ENCODE measurements at places on chromosomes 1 and 21. TPM values are rescaled to one million over a fixed set of nuclear protein-coding genes. Genes with fewer than 3 reads are reported as not detected.

DNA sequence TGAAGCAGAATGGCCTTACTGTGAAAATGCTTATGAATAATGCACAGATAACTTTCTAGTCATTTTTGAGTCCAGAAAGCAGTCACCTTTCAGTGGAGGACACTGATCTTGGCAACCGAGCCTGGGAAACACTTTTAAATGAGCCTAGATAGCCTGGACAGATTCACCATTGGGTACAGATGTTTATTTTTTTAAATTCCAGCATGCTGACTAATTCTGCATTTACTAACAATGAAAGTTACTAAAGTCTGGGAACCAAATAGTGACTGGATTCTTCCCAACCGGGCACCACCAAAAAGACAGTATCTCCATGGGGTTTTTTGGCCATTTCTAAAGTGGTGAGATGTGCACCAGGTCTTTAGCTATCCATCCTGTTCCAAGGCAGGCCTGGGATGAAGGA is 3.3 kb upstream of the FMOD start:
- H3K4me1 ChIP-seq = no peaks in the 10 kb centered on the region
- no peaks in the 10 kb centered on the region for H3K36me3 ChIP-seq
- no peak overlapping the region for H3K4me3 ChIP-seq

GRCh38 chr1:161994175-161994668 is 29.4 kb downstream of the OLFML2B start:
- H3K36me3 ChIP-seq = no peaks in the 10 kb centered on the region
- H3K27me3 ChIP-seq = no peaks in the 10 kb centered on the region
- DNase-seq = no peak
- peaks cover 5% of the 10 kb centered on the region for H3K4me1 ChIP-seq

The ITLN2 gene
- not detected for total RNA-seq

DNA sequence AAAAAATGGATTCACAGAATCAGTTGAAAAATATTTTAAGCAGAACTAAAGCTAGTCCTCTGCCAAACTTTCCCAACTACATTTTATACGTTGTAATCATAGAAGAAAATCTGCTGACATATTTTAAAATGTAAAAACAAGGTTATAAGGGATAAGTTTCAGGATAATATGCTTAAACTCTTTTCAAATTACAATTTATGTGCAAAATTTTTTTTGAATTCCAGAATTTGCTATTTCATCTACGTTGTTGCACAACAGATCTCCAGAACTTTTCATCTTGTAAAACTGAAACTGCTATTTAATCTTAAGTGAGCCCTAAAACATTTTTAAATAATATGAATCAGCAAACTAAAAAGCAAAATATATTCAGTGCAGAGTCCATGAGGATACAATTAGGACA is 5.9 kb downstream of the EDEM3 start:
- no peak overlapping the region for H3K4me3 ChIP-seq
- H3K27me3 ChIP-seq = no peaks in the 10 kb centered on the region
- no peak overlapping the region for H3K27ac ChIP-seq
- no peak for DNase-seq
- no peaks in the 10 kb centered on the region for H3K36me3 ChIP-seq

GRCh38 chr21:42438316-42439205 is 34.9 kb downstream of the UBASH3A start:
- H3K36me3 ChIP-seq = no peaks in the 10 kb centered on the region
- DNase-seq = no peak
- no peaks in the 10 kb centered on the region for H3K4me1 ChIP-seq
- H3K4me3 ChIP-seq = no peak overlapping the region

DNA sequence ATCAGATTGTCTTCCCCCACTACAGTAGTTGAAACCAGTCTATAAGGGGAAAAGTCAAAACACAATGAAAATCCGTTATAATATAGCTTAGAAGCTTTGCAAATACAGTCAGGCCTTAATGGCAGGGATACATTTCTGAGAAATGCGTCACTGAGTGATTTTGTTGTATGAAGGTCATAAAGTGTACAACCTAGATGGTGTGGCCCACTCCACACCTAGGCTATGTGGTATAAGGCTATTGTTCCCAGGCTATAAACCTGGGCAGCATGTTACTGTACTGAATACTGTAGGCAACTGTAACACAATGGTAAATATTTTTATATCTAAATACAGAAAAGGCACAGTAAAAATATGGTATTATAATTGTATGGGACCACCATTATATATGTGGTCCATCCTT is 188.0 kb upstream of the L1TD1 start:
- no peaks in the 10 kb centered on the region for H3K27me3 ChIP-seq
- no peak overlapping the region for H3K4me3 ChIP-seq
- H3K27ac ChIP-seq = no peak overlapping the region

DNA sequence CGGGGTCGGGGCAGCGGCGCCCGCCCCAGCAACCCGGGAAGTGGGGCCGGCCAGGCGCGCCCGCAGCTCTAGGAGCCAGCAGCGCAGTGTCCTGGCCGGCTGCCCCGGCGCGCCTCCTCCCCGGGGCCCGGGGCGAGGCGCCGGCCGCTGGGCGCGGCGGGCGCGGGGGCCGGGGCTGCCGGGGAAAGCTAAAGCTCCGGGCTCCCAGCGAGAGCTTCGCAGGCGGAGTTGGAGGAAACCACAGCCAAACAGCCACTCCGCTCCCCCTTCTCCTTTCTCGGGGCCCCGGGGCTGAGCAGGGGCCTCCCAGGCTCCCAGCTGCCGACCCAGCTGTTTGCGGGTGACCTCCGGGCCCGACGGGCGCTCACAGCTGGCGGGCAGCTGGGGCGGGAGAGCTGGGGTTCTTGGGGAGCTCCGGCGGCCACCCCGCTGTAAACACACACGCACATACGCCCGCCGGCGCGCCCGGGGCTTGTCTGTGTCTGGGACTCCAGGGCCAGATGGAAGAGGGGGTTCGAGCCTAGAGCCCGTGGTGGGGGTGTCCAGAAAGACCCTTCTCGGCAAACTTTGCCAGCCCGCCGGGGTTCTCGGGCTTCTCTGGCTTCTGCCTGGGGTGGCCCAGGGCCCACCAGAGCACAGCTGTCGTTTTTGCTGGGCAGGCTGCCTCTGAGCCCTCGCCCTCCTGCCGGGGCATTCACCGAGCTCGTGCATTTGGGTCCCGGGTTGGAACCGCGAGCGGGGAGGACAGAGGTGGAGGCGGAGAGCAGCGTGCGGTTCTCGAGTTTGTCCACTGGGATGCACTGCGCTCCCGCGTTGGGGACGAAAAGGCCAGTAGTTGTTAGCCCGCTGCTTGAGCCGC is 1.5 kb downstream of the AJAP1 start:
- H3K4me3 ChIP-seq = no peak overlapping the region
- H3K4me1 ChIP-seq = 0 out of 2 replicates have a peak, but pooled peaks cover 3% of the 10 kb centered on the region
- DNase-seq = peak; percentile 27
- H3K36me3 ChIP-seq = no peaks in the 10 kb centered on the region
- peaks cover 53% of the 10 kb centered on the region for H3K27me3 ChIP-seq

DNA sequence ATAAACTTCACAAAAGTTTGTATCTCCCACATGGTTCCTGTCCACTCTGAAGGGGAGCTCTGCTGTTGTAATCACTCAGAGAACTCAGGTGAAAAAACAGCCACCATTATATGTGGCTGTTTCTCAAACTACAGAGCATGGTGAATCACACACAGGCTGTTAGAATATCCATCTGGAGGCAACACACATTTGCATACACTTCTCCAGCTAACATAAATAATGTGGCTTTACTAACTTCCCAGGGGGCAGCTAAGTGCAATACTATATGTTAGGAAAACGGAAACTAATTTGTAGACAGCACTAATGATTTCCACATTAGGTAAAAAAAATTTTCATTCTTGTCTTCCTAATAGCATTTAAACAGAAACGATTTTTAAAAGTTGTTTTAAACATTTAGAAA is 49.3 kb downstream of the PTGFR start:
- H3K27me3 ChIP-seq = no peaks in the 10 kb centered on the region
- H3K4me1 ChIP-seq = peaks cover 11% of the 10 kb centered on the region
- no peak for DNase-seq
- H3K27ac ChIP-seq = no peak overlapping the region

The PCBP3 gene
- 2.4 TPM for total RNA-seq

The TRMT1L gene
- total RNA-seq = 6.9 TPM

DNA sequence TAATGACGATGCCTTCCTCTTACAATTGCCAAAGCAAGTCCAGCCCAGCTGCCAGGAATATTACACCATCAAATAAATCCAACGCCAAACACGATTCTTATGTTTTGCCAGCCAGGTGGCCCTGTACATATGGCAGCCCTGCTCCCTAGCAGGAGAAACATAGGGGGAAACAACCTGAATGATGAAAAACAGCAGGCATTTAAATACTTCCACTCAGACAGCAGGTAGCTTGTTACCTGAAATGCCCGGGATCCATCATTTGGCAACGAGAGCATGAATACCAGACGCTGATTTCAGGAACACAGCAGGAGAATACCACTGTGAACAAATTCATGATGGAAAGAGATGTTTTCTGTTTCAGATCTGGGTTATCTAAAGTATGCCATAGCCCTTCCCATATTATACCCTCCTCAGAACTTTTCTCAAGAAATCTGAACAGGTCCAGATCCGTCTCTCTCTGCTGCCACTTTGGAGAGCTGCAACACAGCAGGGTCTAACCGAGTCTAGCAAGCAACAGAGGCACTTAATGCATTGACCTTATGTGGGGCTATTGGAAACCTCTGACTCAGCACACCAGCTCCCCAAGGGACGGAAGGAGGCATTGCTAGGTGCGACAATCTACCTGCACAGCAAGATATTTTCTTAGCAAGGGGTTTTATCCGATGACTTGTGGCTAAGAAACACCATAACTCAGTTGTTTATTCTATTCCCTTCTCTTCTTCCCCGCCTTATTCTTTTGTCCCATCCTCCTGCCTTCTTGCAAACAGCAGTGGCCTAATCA is 166.3 kb downstream of the BARHL2 start:
- no peak overlapping the region for H3K4me3 ChIP-seq
- no peaks in the 10 kb centered on the region for H3K4me1 ChIP-seq

DNA sequence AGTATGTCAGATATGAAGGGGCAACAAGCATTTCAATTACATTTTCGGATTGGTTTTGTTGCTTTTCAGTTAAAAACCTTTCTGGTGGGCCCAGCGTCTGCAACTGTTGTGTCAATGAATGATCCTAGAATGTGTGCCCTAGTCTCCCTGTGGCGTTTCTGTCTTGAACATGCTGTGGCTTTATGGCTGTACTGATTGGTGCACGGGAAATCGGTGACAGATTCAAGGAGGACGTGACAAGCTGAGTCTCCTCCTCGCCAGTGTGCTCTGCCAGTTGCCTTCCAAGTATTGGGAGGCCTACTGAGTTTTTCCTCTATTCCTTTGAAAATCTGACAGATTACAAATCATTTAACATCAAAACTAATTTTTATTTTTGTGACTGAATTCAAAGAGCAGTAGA is 127.6 kb downstream of the ZP4 start:
- DNase-seq = no peak
- H3K27ac ChIP-seq = no peak overlapping the region
- peaks cover 5% of the 10 kb centered on the region for H3K27me3 ChIP-seq
- no peaks in the 10 kb centered on the region for H3K4me1 ChIP-seq
- no peak overlapping the region for H3K4me3 ChIP-seq
- no peaks in the 10 kb centered on the region for H3K36me3 ChIP-seq

DNA sequence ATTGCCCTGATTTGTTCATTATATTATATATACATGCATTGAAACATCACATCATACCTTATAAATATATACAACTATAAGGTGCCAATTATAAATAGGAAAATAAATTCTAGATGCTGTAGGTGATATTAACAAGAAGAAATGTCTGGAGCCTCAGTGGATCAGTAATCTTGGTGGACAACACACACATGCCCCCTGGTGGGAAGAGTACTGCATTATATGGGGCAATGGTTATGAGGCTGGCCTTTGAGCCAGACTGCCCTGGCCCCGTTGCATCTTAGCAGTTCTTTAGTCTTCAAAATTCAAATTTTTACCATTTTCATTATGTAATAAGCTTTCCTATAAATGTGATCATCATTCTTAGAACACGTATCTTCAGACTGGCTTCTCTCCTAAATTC is 335.0 kb upstream of the GREM2 start:
- DNase-seq = peak; percentile 89
- no peaks in the 10 kb centered on the region for H3K4me1 ChIP-seq
- H3K27me3 ChIP-seq = peaks cover 49% of the 10 kb centered on the region
- H3K4me3 ChIP-seq = no peak overlapping the region

DNA sequence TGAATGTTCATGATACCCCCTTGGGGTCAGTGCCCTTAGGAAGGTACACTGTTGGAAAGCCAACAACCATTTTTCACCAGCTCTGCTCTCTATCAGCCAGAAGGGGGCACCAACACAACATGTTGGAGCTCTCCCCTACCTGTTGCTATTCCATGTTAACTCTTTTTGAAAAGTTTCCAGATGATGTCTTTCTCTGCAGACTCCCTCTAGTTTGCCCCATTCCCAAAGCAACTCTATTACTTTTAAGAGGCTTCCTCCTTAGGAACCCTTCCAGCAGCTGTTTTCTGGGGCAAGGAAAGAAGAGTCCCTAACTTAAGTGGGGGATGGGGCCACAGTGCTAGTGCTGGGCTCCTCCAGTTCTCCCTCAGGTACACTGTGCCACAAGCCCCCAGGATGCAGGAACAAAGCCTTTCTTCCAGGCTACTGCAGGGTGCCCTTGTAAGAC is 22.9 kb upstream of the NDC1 start:
- H3K27me3 ChIP-seq = no peaks in the 10 kb centered on the region
- no peak overlapping the region for H3K27ac ChIP-seq
- DNase-seq = peak; percentile 78

- no peak overlapping the region for H3K4me3 ChIP-seq
- H3K36me3 ChIP-seq = no peaks in the 10 kb centered on the region
- DNase-seq = no peak
- H3K27me3 ChIP-seq = peaks cover 74% of the 10 kb centered on the region
- H3K4me1 ChIP-seq = no peaks in the 10 kb centered on the region
Measured at GRCh38 chr1:66685670-66686069, 66.6 kb upstream of the DYNLT5 start.

GRCh38 chr1:218392780-218393179 is 47.6 kb downstream of the TGFB2 start:
- no peak overlapping the region for H3K27ac ChIP-seq
- H3K4me1 ChIP-seq = peaks cover 16% of the 10 kb centered on the region
- peaks cover 26% of the 10 kb centered on the region for H3K36me3 ChIP-seq
- H3K4me3 ChIP-seq = no peak overlapping the region
- H3K27me3 ChIP-seq = no peaks in the 10 kb centered on the region

The BTBD8 gene
- 2.1 TPM for total RNA-seq

- peaks cover 66% of the 10 kb centered on the region for H3K27me3 ChIP-seq
- no peak overlapping the region for H3K4me3 ChIP-seq
- H3K27ac ChIP-seq = no peak overlapping the region
- no peak for DNase-seq
Measured at GRCh38 chr1:203371288-203371687, 20.4 kb upstream of the FMOD start.

- H3K27me3 ChIP-seq = no peaks in the 10 kb centered on the region
- no peaks in the 10 kb centered on the region for H3K4me1 ChIP-seq
- H3K4me3 ChIP-seq = no peak overlapping the region
Measured at GRCh38 chr1:49013079-49013478, 236.4 kb upstream of the BEND5 start.

- no peak overlapping the region for H3K4me3 ChIP-seq
- peaks cover 21% of the 10 kb centered on the region for H3K4me1 ChIP-seq
- peak overlapping the region; percentile 1 for H3K27ac ChIP-seq
- no peaks in the 10 kb centered on the region for H3K36me3 ChIP-seq
- no peaks in the 10 kb centered on the region for H3K27me3 ChIP-seq
Measured at GRCh38 chr1:83033682-83034081, 965.2 kb downstream of the TTLL7 start.

- DNase-seq = peak; percentile 67
- peaks cover 8% of the 10 kb centered on the region for H3K4me1 ChIP-seq
- H3K4me3 ChIP-seq = no peak overlapping the region
- no peak overlapping the region for H3K27ac ChIP-seq
Measured at GRCh38 chr1:200795156-200795555, 56.5 kb downstream of the CAMSAP2 start.

The KLHDC9 gene
- 3.2 TPM for total RNA-seq

The S100A7 gene
- total RNA-seq = not detected
